ENCODE measurements at places on chromosomes 3 and 15. TPM values are rescaled to one million over a fixed set of nuclear protein-coding genes. Genes with fewer than 3 reads are reported as not detected.

DNA sequence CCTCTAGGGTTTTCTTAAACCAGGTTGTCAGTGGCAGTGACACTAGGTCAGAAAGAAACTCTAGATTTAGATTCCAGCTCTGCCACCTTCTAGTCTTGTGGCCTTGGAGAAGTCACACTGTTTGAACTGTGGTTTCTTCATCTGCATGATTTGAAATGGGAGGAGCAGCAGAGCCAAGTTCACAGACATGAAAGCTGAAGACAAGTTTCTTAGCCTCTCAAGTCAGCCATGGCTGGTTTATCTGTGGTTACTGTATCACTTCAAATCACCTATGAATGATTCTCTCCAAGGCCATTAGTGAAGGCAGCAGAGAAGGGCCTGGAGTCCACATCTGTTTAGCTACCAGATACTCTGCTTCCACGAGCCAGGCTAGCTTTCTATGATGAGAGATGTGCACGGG is 15.6 kb downstream of the CLEC3B start:
- H3K27ac ChIP-seq = no peak overlapping the region
- no peak overlapping the region for H3K4me3 ChIP-seq
- no peaks in the 10 kb centered on the region for H3K36me3 ChIP-seq
- H3K27me3 ChIP-seq = peaks cover 2% of the 10 kb centered on the region
- H3K4me1 ChIP-seq = no peaks in the 10 kb centered on the region

GRCh38 chr3:165754219-165755007 is 82.8 kb downstream of the BCHE start:
- no peak for DNase-seq
- H3K27me3 ChIP-seq = no peaks in the 10 kb centered on the region
- peaks cover 4% of the 10 kb centered on the region for H3K4me1 ChIP-seq
- H3K27ac ChIP-seq = no peak overlapping the region

DNA sequence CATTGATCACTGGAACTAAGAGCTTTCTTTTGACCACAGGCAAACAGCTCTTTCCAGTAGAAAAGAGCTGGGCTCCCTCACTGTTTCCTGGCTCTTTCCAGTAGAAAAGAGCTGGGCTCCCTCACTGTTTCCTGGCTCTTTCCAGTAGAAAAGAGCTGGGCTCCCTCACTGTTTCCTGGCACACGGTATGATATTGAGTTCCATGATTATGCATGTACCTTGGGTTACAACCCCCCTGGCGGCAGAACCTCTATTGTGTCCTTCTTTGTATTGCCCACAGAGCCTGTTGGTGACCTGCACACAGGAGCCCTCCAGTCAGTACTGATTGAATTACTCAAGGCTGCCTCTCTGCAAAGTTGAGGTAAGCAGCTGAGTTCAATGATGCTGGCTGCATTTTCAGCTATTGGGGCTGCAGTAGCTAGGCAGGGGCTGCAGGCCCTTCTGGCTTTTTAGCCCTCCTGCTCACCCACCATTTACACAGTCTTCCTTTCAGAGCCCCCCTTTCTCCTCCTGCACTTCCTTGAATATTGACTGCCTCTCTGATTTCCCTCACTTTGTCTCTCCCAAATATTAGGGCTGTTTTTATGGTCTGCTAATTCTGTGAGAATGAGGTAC is 10.2 kb downstream of the ACKR2 start:
- peaks cover 4% of the 10 kb centered on the region for H3K4me1 ChIP-seq
- no peak overlapping the region for H3K4me3 ChIP-seq
- no peaks in the 10 kb centered on the region for H3K36me3 ChIP-seq
- H3K27me3 ChIP-seq = no peaks in the 10 kb centered on the region
- H3K27ac ChIP-seq = no peak overlapping the region

GRCh38 chr3:47578119-47578632 is 489 bp downstream of the CSPG5 start:
- H3K36me3 ChIP-seq = no peaks in the 10 kb centered on the region
- peak; percentile 16 for DNase-seq
- H3K4me1 ChIP-seq = peaks cover 9% of the 10 kb centered on the region
- no peak overlapping the region for H3K27ac ChIP-seq
- H3K4me3 ChIP-seq = peak overlapping the region; percentile 32

DNA sequence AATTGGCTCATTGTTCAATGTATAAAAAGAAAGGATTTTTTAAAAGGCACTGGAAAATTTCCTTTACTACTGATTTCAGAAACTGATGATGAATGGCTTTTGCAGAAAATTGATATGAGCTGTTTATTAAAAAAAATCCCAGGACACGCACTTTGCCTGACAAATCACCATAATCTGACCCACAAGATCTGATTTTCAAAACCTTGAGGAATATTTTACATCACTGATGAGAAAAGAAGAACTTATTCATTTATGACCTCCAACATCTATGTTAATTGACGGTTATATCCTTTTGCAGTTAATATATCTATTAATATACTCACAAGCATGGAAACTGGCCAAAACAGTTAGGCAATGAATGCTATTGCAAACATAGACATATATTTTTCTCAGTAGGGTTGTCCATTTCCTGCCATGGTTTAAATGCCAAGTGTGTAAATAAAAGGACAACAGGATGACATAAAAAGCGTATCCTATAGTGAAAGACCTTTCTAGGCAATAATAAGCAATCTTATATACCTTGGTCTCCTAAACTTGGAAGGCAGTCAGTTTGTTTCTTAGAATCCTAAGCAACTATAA is 109.7 kb upstream of the SLC7A14 start:
- H3K27ac ChIP-seq = no peak overlapping the region
- no peaks in the 10 kb centered on the region for H3K27me3 ChIP-seq
- no peak overlapping the region for H3K4me3 ChIP-seq
- no peaks in the 10 kb centered on the region for H3K36me3 ChIP-seq

DNA sequence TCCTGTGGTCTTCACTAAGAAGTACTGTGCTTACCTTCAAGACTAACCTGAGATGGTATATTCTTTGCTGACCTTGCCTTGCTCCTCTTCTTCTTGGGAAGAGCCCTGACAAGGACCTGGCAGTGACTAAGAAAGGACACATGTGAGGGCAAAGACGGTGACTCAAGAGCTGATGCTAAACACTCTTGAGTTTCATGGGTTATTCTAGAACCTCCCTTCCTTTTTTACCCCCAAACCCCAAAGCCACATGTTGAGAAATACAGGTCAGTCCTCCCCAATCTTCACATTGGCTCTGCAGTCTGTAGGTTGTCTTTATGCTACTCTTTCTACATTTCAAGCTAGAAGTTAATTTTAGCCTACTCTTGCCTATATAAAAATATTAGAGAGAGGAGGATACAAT is 200.6 kb downstream of the SEMA6D start:
- no peaks in the 10 kb centered on the region for H3K4me1 ChIP-seq
- no peak overlapping the region for H3K4me3 ChIP-seq
- H3K27me3 ChIP-seq = peaks cover 5% of the 10 kb centered on the region
- DNase-seq = no peak
- H3K36me3 ChIP-seq = no peaks in the 10 kb centered on the region

- no peak overlapping the region for H3K27ac ChIP-seq
- DNase-seq = peak; percentile 65
- no peak overlapping the region for H3K4me3 ChIP-seq
- H3K4me1 ChIP-seq = no peaks in the 10 kb centered on the region
Observed at GRCh38 chr3:183560607-183561006, 5.1 kb upstream of the KLHL6 start.

DNA sequence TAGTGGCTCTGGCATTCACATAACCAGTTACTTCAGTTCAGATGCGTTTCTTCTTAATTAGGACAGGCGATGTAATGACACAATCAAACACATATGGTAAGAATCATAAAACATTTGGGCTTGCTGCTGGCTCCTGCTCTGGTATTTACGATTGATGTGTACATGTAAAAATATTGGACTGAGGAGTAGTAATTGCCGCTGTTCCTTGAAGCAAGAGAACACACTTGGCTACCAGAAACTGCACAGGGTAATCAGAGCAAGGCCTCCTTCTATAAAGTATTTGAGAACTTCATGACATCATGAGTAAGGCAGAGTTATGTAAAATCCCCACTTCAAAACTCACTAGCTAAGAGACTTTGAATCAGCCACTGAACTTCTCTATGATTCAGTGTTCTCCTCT is 158.1 kb downstream of the SSR3 start:
- no peaks in the 10 kb centered on the region for H3K36me3 ChIP-seq
- no peak overlapping the region for H3K27ac ChIP-seq
- H3K4me3 ChIP-seq = no peak overlapping the region
- H3K4me1 ChIP-seq = no peaks in the 10 kb centered on the region

DNA sequence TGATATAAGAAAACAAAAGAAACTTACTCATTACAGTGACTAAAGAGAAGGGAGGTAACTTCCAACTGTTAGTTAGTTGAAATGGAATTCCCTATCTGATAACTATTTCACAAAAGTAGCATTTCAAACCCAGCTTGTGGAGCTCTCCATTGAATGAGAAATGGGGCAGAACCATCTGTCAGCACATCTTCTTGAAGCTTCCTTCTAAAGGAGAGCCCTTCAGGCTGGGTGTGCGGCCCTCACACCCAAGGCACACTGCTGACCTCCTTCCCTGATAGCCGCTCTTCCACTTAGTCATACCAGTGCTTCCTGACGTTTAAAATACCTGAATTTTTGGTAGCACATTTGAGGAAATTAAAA is 28.1 kb upstream of the VEPH1 start:
- no peaks in the 10 kb centered on the region for H3K27me3 ChIP-seq
- H3K36me3 ChIP-seq = no peaks in the 10 kb centered on the region
- H3K4me1 ChIP-seq = no peaks in the 10 kb centered on the region
- no peak overlapping the region for H3K4me3 ChIP-seq

DNA sequence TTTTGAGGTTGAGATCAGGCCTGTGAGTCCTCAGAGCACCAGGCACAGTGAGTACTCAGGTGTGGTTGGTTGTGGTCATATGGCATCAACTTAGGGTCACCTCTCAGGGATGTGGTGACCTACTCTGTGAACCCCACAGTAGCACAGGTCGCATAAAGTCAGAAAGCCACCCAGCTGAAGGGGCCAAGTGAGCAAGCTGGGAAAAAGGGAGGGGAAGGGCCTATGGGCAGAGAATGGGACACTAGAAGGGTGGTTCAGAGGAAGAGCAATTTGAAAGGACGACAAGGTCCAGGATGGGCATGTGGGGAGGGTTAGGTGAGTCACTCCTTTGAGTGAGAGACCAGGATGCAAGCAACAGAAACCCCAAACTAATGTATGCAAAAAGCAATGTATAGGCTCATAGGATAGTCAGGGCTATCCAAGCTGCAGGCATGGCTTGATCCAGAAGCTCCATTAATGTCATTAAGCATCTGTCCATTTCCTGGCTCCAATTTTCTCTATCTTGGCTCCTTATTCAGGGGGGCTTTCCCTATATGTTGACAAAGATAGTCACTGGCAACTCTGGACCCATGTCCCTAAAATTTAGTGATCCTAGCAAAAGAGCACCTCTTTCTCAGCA is 33.5 kb downstream of the HMCES start:
- no peak for DNase-seq
- no peak overlapping the region for H3K27ac ChIP-seq
- H3K27me3 ChIP-seq = no peaks in the 10 kb centered on the region
- no peak overlapping the region for H3K4me3 ChIP-seq
- H3K4me1 ChIP-seq = peaks cover 26% of the 10 kb centered on the region

- no peak overlapping the region for H3K4me3 ChIP-seq
- no peak overlapping the region for H3K27ac ChIP-seq
- no peak for DNase-seq
- H3K27me3 ChIP-seq = no peaks in the 10 kb centered on the region
Observed at GRCh38 chr3:9142362-9142761, 107.1 kb downstream of the SRGAP3 start.

- DNase-seq = no peak
- H3K27ac ChIP-seq = no peak overlapping the region
Observed at GRCh38 chr3:40232626-40233025, 76.9 kb upstream of the EIF1B start.

DNA sequence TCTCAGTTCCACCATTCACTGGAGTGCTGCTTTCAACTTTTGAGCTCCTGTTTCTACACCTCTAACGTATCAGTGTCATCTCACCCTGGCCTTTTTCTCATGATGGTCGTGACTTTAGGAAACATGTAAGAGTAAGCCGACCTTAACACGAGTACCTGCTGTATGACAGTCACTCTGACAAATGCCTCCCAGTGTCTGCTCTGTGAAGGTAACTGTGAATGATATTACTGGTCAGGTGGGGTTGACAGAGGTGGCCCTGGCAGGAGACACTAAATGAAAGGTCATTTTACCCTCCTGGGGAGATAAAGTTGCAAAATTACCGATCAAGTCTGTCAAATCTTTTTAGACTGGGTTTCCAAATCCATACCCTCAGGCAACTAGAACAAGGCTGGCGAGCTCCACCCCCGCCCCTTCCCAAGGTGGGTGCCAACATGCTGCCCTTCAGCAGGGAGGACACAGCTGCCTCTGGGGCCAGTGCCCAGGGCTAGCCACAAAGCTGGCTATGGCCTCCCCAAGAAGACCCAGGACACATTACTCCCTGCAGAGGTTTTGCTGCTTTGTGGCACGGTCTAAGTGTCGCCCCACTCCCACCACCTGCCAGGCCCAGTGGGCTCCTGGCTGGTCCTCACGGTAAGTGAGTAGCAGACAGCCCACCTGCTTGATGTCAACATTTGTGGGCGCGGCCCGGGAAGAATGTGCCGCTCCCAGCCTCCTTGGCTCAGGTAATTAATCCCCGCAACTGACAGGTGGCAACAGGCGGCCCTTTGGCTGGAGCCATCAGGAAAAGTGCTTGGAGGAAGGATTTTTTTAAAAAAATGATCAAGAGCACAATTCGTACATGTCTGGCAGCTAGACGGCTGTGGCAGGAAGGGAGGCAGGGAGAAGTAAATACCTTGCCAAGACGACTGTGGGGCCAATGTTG is 211.8 kb downstream of the TP63 start:
- no peaks in the 10 kb centered on the region for H3K27me3 ChIP-seq
- H3K4me1 ChIP-seq = no peaks in the 10 kb centered on the region
- peak; percentile 58 for DNase-seq
- H3K27ac ChIP-seq = no peak overlapping the region
- H3K36me3 ChIP-seq = no peaks in the 10 kb centered on the region
- no peak overlapping the region for H3K4me3 ChIP-seq

GRCh38 chr3:129611812-129612533 is 5.5 kb upstream of the PLXND1 start:
- H3K36me3 ChIP-seq = no peaks in the 10 kb centered on the region
- H3K4me3 ChIP-seq = no peak overlapping the region
- H3K27me3 ChIP-seq = peaks cover 23% of the 10 kb centered on the region

GRCh38 chr3:32278714-32279113 is 40.2 kb downstream of the CMTM8 start:
- DNase-seq = no peak
- H3K4me3 ChIP-seq = no peak overlapping the region
- peaks cover 36% of the 10 kb centered on the region for H3K4me1 ChIP-seq
- H3K27ac ChIP-seq = no peak overlapping the region
- no peaks in the 10 kb centered on the region for H3K27me3 ChIP-seq
- H3K36me3 ChIP-seq = no peaks in the 10 kb centered on the region

HRH1 gene
- polyA plus RNA-seq = 1.4 TPM

THBS1 gene
- 34.0 TPM for polyA plus RNA-seq

TBCCD1 gene
- polyA plus RNA-seq = 15.6 TPM

All from large intestine (tissue), 12 donors.